ENCODE measurements at places on chromosomes 4 and X.

- no peak for DNase-seq
Measured at GRCh38 chr4:23390246-23390645, 499.6 kb downstream of the PPARGC1A start.

GRCh38 chr4:189597341-189597740 is 343.3 kb upstream of the FRG1 start:
- DNase-seq = no peak

GRCh38 chrX:20252381-20253231 is 14.1 kb downstream of the RPS6KA3 start:
- DNase-seq = peak; percentile 22

DNA sequence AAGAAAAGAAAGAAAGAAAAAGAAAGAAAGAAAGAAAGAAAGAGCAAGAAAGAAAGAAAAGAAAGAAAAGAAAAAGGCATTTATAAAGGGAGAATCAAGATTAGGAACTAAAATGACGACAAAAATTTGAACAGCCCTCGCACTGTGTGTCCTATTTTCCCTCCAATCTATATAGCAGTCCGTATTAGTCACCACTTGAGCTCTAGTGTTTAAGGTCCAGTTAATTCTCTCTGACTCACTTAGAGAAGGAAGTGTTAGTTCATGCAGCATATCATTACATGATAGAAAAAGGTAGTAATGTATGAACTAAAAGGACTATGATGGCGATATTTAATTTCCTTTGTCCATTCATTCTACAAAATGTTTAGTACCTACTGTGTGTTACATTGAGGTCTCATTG is 122.7 kb downstream of the CBLL2 start:
- DNase-seq = no peak

- DNase-seq = no peak
Measured at GRCh38 chrX:103092942-103093341, at the start of gene NXF3. Gene NXF3 (minus strand): TSS chrX:103093143. CDS start chrX:103093023, 120 bp downstream.

GRCh38 chr4:26823583-26823982 is 37.1 kb upstream of the STIM2 start:
- DNase-seq = no peak

DNA sequence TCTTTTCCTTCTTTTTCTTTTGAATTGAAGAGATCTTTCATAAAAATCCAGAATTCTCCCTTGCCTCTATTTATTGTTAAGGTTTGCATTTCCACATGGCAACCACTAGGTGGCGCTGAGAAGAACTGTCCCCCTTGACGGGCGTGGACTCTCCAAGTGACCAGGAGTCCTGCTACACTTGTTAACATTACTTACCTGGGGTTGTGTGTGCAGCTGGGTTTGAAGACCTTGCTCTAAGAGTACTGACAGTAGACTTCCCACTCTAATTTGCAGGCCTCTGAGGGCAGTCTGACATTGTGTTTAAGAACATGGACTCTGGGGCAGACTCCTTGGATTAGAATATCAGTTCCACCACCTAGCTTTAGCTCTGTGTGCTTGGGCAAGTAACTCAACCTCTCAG is 52.8 kb downstream of the GPRIN3 start:
- no peak for DNase-seq

DNA sequence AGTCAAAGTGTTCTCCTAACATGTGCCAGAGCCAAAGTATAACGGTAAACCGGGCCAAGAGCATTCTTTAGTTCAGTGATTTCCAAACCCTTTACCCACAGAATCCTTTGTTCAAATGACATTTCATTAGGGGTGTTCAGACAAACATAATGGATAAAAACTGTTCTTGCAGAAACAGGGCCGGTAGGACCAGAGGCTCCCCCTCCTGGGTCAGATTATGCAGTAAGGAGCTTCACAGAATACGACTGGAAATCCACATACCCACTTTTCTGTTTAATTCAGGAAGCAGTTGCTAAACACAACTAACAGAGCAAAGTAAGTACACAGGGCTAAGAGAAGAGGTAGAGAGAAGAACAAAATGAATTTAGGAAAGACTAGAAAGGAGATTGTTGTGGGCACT is 46.6 kb upstream of the TMEM184C start:
- DNase-seq = no peak

DNA sequence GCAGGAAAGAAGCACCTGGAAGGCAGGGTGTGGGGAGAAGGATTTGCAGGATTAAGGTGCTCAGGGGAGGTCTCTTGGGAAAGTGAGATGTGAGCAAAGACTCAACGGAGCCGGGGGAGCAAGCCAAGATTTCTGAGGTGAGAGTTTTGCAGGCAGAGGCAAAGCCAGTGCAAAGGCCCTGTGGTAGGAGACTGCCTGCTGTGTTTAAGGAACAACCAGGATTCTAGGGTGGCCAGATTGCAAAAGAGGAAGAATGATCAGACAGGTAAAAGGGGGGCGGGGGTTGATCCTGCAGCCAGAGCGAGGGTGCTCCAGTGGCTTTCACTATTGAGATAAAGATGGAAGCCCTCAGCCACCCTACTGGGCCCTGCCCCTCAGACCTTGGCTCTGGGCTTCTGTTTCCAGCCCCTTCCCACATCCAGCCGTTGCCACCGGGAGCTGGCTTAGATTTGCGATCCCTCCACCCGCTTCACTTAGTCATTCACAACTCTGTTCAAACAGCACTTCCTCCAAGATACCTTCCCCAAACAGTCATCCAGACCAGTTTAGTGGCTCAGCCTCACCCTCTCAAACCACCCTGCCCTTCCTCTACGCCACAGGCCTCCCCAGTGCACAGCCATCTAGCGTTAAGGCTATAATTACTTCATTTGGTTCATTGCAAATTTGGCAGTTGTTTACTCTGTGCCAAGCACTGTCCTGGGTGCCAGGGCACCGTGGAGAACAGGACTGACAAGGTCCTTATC is 23.3 kb upstream of the BCOR start:
- no peak for DNase-seq

DNA sequence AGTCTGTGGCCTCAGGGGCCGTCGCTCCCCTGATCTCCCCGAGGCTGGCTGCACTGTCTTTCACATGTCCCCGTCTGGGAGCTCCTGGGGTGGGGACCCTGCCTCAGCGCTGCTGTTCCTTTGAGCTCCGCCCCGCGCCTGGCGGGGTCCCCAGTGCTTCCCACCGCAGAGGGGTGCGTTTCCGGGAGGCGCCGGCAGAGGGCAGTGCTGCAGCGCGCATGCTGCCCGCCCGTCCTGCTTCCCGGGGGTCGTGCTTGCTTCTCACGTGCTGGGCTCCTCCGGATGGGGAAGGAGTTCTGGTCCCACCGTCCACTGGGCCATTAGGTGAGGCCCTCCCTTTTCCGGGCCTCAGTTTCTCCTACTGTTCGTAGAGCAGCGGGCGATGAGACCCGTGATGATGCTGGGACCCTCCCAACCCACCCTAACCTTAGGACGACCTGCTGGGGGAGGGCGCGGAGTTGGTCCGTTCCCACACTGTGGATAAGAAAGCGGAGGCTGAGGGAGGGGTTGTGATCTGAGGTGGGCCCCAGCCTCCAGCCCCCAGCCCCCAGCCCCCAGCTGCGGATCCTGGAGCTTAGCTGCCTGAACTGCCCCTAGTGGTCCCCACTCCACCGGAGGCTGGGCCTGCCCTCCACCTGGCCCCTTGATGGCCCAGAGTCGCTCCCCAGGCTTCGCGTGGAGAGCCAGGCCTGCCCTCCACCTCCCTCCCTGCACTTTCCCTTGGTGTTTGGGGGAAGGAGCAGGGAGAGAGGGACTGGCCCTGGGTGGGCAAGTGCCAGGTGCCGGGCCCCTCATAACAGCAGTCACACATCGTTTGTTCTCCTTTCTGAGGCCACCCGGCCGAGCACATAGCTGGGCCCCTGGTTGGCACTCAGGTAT is 15.3 kb downstream of the CPZ start:
- DNase-seq = no peak

GRCh38 chr4:151721466-151721865 is 39.3 kb downstream of the GATB start:
- no peak for DNase-seq

- peak; percentile 19 for DNase-seq
Measured at GRCh38 chrX:10615931-10616774, 4.2 kb downstream of the MID1 start.

DNA sequence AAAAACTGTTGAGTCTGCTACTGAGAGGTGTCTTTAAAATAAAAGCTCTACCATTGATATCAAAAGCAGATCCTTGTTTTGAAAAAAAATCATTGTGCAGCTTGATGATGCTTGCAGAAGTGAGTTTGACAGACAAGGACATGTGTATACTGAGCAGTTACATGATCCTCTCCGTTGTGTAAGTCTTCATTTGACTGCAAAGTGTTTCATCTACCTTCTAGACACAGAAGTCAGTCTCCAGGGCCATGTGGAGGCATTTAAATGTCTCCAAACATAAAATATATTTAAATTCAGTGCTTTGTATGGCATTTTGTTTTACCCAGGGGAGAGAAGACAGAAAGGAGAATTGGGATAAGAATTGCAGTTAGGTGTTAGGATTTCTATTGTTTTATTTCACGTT is 107.8 kb upstream of the MYOZ2 start:
- DNase-seq = no peak

- no peak for DNase-seq
Measured at GRCh38 chrX:137707348-137707747, 141.4 kb downstream of the ZIC3 start.

DNA sequence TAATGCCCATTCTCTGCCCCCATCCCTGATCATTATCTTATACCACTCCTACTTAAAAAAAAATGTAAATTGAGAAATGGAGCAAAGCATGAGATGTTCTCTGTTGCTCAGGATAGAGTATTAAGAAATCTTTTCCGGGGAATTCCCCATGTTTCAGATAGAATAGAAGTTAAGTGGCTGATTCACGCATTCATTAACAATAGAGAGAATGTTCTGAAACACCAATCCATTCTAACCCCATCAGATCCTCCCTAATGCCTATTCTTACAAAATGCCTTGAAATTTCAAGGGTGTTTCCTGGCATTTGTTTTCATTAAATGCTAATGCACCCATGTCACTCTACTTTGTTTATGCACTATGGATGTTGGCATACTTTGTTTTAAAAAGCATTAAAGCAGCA is 101.1 kb downstream of the AREG start:
- DNase-seq = no peak

- DNase-seq = no peak
Measured at GRCh38 chr4:12636191-12636590, 847.9 kb downstream of the RAB28 start.

DNA sequence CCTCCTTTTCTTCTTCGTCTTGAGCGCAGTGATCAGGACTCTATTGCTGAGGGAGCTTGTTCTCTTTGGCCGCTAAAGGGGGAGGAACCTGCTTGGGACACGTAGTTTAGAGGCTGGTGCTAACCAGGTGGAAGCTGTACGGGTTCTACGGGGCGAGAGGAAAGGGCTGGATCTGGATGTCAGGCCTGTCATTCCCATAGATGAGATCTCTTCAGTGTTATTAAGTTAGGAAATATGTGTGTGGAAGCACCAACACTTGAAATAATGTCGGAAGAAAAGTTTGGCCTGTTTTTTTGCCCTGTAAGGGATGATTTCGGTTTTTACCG is 643 bp downstream of the SRP72 start:
- DNase-seq = peak; percentile 28

- no peak for DNase-seq
Measured at GRCh38 chr4:122851568-122851967, 24.9 kb downstream of the FGF2 start.

GRCh38 chr4:40550948-40551462 is 78.7 kb downstream of the RBM47 start:
- no peak for DNase-seq

GRCh38 chr4:141524841-141525240 is 111.5 kb upstream of the IL15 start:
- DNase-seq = no peak

- no peak for DNase-seq
Measured at GRCh38 chr4:185846505-185847150, 34.6 kb upstream of the SORBS2 start.

- DNase-seq = peak; percentile 95
Measured at GRCh38 chr4:139556724-139557555, 921 bp upstream of the SETD7 start.

DNA sequence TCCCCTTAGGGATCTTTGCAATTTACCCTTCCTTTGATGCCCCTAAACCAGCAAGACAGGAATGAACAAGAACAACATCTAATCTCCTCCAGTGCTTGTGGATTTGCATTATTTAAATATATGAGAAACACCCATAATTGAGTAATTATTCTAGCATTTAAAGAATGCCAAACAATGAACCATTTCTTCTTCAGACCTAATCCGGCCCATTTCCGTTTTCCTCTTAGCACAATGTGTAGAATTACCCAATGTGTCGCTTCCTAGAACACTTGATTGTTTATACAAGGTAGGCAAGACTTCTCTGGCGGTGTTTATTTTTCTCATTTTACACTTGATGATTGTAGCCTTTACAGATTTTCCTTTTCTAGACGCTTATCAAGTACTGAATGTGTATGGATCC is 43.5 kb downstream of the CLDN34 start:
- no peak for DNase-seq

DNA sequence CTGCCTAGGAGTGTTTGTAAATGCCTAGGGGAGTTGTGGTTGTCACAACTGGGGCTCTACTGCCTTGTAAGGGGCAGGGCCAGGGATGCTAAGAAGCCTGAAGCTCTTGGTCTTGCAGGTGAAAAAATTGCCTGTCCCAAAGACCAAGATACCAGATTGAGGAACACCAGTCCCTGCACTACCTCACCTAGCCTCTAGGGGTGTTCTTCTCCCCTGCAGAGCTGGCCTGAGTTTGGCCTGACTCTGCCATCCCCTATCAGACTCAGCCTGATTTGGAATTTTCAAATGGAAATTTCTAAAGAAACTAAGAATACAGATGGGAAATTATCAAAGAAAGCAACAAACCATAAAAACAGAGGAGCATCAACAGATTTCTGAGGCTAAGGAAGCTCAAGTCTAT is 90.4 kb downstream of the ZC4H2 start:
- no peak for DNase-seq

DNA sequence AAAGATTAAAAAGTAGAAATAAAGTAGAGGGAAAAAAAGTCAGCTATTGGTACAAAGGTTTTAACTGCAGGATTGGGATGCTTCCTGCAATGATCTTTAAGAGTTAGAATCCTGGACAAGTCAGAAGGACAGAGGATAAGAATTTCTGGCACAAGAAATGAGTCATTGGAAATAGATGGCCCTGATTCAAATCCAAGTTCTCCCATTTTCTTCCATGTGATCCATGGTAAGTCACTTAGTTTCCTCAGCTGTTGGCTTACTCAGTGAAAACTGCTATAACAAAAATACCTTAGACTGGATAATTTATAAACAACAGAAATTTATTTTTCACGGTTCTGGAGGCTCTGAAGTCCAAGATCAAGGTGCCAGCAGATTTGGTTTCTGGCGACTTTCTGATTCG is 13.3 kb upstream of the TBC1D19 start:
- DNase-seq = no peak

GRCh38 chrX:45771114-45771513 is 570.4 kb upstream of the DIPK2B start:
- DNase-seq = no peak

GRCh38 chr4:22508376-22508775 is 7.5 kb downstream of the ADGRA3 start:
- no peak for DNase-seq

DNA sequence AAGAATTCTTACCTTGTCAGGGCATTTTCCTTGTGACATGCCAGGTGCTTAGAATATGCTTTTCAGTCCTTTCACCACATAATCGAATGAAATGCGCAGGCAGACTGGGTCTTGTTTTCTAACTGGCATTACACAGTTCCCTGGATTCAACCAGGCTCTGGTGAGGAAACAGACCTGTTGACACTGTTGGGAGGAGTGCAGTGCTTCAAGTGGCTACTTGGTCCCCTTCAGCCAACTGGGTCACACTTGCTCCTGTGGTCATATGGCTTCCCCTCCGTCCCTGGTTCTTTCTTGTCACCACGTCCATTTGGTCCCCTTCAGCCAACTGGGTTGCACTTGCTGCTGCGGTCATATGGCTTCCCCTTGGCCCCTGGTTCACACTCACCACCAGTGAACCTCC is 9.7 kb downstream of the SMIM20 start:
- no peak for DNase-seq

GRCh38 chrX:97636473-97637140 is 752.9 kb downstream of the RPA4 start:
- no peak for DNase-seq

All from lower leg skin (tissue), 4 donors.